Heart right ventricle (tissue), 16 donors: ENCODE measurements at places on chromosomes 4 and X. TPM values are rescaled to one million over a fixed set of nuclear protein-coding genes. Genes with fewer than 3 reads are reported as not detected.
A peak's percentile ranks its signal among the peaks of the same experiment; 100 is the strongest.

The HTN3 gene
- total RNA-seq = not detected

The ARX gene
- total RNA-seq = 0.13 TPM

The SPON2 gene
- total RNA-seq = 11.8 TPM

The FGFBP1 gene
- not detected for total RNA-seq

DNA sequence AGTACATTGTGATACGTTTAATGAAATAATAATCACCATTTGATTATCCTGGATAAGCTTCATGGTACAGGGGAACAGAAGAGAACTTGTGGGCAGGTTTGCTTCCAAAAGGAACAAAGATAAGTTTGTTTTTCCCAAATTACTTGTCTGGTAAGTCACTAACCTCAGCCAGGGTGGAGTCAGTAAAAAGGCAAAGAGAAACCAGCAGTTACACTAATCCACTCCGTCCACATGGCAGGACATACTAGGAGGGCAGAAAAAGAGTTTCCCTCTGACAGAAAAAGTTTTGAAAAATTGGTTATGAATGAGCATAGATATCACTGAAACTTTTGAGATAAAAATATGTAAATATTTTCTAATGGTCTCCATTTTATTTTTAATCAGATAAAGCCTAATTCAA, 285.9 kb downstream of the IL15 start:
- H3K27me3 ChIP-seq = no peaks in the 10 kb centered on the region
- H3K36me3 ChIP-seq = no peaks in the 10 kb centered on the region
- H3K4me1 ChIP-seq = no peaks in the 10 kb centered on the region
- H3K27ac ChIP-seq = no peak overlapping the region
- no peak overlapping the region for H3K4me3 ChIP-seq

DNA sequence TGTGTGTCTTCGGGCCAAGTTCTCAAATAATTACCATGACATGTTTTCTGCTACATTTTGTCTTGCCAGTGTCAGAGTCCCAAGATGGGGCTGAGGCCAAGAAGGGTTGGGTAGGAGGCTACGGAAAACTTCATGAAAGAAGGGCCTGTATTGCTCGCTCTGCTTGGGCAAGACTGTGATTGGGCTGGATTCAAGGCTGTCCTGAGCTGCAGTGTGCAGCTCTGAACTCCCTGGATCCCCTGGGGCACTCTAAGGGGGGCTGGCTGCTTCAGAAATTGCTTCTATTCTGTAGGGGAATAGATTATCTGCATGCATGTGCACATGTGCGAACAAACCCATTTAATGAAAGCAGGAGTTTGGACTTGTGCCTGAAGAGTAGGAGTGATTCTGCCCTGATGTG, 13.6 kb downstream of the TSPAN6 start:
- no peak overlapping the region for H3K27ac ChIP-seq
- H3K36me3 ChIP-seq = no peaks in the 10 kb centered on the region
- no peak overlapping the region for H3K4me3 ChIP-seq
- no peaks in the 10 kb centered on the region for H3K27me3 ChIP-seq
- no peaks in the 10 kb centered on the region for H3K4me1 ChIP-seq

GRCh38 chrX:55451626-55451989, 319 bp upstream of the MAGEH1 start:
- DNase-seq = no peak
- H3K27ac ChIP-seq = peak overlapping the region; percentile 78
- H3K4me1 ChIP-seq = peaks cover 7% of the 10 kb centered on the region
- no peaks in the 10 kb centered on the region for H3K27me3 ChIP-seq

DNA sequence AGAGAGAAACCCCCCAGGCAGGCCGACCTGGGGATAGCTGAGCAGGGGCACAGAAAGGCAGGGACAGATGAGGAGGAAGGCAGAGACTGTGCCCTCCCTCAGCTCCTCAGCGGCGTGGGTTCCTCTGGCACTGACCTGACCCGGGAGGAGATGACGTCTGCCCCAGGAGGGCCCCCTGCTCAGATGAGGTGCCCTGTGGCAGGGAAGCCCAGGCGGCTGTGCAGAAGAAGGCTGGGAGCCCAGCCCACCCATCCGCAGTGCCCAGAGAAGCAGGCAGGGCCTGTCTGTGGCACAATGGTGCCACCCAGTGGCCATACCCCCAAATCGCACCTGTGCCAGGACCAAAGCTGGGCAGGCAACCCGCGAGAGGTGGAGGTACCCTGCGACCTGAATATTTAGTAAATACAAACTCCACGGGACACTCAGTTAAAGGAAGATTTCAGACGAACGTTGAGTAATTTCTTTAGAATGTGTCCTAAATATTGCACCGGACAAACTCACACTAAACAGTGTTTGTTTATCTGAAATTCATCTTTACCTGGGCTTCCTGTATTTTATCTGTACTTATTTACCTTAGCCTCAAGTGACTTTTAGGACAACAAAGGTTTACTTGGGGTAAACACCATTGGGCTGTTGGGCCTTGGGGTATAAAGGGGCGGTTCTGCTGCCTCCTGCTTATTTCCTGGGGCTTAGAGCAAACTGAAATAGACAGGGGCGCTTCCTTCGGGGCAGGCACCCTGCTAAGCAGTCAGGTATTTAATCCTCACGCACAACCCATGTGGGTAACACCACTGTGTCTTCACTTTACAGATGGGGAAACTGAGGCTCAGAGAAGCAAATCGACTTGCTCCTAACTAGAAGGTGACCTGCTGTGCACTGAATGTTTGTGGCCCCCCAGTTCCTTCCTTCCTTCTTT, 46.5 kb upstream of the HMX1 start:
- H3K27ac ChIP-seq = no peak overlapping the region
- H3K36me3 ChIP-seq = no peaks in the 10 kb centered on the region
- H3K27me3 ChIP-seq = peaks cover 44% of the 10 kb centered on the region
- peak; percentile 58 for DNase-seq
- H3K4me3 ChIP-seq = no peak overlapping the region

- H3K4me1 ChIP-seq = no peaks in the 10 kb centered on the region
- no peaks in the 10 kb centered on the region for H3K27me3 ChIP-seq
- DNase-seq = no peak
- H3K4me3 ChIP-seq = no peak overlapping the region
These were observed 60.2 kb downstream of the MAOB start for GRCh38 chrX:43822014-43822413.

DNA sequence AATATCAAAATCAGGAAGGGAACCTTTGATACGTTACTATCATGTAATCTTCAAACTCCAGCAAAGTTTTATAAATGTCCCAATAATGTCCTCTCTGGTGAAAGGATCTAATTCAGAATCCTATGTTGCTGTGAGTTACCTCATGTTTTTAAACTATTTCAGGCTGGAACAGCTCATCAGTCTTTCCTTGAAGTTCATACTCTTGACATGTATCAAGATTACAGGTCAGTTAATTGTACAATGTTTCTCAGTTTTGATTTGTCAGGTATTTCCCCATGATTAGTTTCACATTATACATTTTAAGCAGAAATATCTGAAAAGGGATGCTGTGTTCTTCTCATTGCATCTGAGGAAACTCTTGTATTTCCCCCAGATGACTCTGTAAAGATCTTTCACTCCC, 136.5 kb upstream of the HS3ST1 start:
- no peak overlapping the region for H3K27ac ChIP-seq
- H3K27me3 ChIP-seq = no peaks in the 10 kb centered on the region
- H3K36me3 ChIP-seq = no peaks in the 10 kb centered on the region
- H3K4me3 ChIP-seq = no peak overlapping the region

- peak overlapping the region; percentile 42 for H3K27ac ChIP-seq
- H3K4me3 ChIP-seq = peak overlapping the region; percentile 74
- DNase-seq = peak; percentile 90
- H3K4me1 ChIP-seq = no peaks in the 10 kb centered on the region
- no peaks in the 10 kb centered on the region for H3K27me3 ChIP-seq
These were observed 30.0 kb downstream of the ARHGEF9 start for GRCh38 chrX:63754860-63755579.

- H3K4me1 ChIP-seq = peaks cover 59% of the 10 kb centered on the region
- H3K27ac ChIP-seq = peak overlapping the region; percentile 41
- no peaks in the 10 kb centered on the region for H3K36me3 ChIP-seq
- no peak overlapping the region for H3K4me3 ChIP-seq
These were observed 6.0 kb downstream of the PDLIM5 start for GRCh38 chr4:94457692-94458106.
